ENCODE measurements at places on chromosomes 12 and 14.

GRCh38 chr14:101733211-101733610, 28.3 kb upstream of the PPP2R5C start:
- no peak for DNase-seq

GRCh38 chr12:112096667-112097066, 11.9 kb downstream of the NAA25 start:
- DNase-seq: no peak

DNA sequence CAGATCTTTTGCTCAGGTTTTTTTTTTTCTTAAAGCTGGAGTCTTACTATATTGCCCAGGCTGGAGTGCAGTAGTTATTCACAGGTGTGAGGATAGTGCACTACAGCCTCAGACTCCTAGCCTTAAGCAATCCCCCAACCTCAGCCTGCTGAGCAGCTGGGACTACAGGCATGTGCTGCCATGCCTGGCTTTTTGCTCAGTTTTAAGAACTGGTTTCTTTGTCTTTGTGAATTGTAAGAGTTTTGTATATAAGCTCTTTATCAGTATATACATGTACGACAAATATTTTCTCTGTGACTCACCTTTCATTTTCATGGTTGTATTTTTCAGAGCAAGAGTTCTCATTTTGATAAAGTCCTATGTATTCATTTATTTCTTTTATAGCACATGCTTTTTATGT, 33.3 kb upstream of the C2CD5 start:
- DNase-seq: no peak

- DNase-seq: no peak
Observed at GRCh38 chr14:63182968-63183367, 21.3 kb upstream of the RHOJ start.

DNA sequence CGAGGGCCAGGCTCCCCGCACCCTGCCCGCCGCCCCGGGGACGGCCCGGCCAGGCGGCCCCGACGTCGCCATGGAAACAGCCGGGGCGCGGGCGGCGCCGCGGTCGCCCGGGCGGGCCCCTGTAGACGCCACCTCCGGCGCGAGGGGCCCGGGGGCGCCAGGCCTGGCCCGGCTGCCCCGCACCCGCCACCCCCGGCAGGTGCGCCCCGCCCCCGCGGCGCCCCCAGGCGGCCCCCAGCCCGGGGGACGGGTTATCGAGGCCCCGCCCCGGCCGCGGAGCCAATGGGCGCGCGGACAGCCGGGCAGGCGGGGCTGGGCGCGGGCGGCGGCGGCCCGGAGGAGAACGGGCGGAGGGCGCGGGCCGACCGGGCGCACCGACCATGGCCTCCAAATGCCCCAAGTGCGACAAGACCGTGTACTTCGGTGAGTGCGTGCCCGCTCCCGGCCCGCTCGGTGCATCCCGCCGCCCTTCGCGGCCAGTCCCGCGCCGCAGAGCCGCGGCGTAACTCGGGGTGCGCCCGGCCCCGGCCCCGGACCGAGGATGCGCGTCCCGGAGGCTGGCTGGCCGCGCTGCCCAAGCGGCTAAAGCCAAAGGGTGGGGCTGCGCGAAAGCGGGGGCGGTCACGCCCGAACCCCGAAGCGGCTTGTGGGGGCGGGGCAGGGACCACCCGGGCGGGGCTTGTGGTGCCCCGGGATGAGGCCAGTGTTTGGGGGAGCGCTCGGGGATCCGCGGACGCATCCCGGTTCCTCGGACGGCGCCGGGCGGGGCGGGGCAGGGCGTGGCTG, at the start of gene CRIP2:
Gene CRIP2 (plus strand): TSS at position 339 of the 786 bp plus-strand sequence. CDS start 42 bp downstream, at position 381.
- peak; percentile 91 for DNase-seq

DNA sequence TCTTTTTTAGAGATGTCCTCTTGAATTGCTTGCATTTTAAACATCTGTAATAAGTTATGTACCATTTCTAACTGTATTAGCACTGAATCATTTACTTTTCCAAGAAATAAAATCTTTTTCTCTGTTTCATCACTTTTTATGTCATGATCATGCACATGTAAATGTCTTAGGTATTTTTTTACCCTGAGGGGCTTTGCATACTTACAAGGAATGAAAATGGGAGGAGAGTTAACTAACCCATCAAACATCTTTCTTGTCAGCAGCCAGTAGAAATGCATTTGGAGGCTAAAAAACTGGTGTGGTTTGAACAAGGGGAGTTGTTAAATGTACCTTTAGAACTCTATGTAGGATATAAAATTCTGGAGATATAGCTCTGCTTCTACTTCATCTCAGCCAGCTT, 1080.3 kb downstream of the GALC start:
- DNase-seq: no peak

DNA sequence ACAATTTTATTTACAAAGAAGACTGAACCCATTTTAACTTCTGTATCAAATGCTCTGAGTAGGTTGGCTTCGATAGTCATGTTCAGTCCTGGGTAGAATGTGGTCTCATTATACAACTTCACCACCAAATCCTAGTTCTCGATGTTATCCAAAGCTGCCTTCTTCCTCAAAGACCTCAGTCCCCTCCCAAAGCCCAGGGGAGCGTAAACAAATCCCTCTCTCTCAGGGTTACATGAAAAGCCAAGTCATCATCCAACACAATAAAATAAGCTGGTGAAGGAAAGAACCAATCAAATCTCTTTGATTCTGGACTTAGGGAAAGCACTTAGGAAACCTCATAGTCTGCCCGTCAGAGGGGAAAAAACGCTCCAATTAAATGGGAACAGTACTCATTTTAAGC, 9.1 kb downstream of the PTCSC3 start:
- no peak for DNase-seq

GRCh38 chr12:102883204-102883799, 33.7 kb downstream of the PAH start:
- peak; percentile 71 for DNase-seq

GRCh38 chr14:30680036-30680435, 57.9 kb downstream of the SCFD1 start:
- no peak for DNase-seq

DNA sequence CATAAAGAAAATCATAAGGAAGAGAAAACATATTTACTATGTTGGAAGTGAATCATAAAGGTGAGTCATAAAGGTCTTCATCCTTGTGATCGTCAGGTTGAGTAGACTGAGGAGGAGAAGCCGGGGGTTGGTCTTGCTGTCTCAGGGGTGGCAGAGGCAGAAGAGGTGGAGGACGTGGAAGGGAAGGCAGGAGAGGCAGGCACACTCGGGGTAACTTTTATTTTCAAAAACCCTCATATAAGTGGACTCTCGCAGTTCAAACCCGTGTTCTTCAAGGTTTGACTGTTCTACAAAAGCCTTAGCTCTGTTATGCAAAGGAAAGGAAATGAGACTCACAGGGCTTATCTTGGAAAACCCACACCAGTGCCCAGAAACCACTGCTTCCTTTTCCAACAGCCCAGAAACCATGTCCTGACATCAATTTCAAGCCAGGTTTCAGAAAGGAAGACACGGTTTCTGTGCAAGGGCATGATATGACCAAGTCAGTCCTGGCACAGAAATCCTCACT, 14.0 kb downstream of the SMCO2 start:
- DNase-seq: no peak

GRCh38 chr14:73785834-73786635, 65.6 kb upstream of the PTGR2 start:
- peak; percentile 38 for DNase-seq

DNA sequence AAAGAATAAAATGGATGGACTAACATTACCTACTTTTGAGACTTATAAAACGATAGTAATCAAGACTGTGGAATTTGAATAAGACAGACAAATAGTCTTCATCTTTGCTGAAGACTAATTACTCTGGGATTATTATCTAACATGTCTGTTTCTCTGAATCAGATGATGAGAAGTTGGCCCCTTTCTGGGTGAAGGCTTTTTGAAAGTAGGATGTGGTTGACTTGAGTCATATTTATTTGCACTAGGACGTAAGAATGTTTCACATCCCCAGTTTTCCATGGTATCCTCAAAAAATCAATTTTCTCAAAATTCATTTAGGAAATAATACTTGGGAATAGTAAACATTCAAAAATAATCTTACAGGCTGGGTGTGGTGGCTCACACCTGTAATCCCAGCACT, 31.8 kb downstream of the PKP2 start:
- DNase-seq: no peak

- DNase-seq: no peak
Observed at GRCh38 chr12:117583677-117584225, 222.3 kb upstream of the NOS1 start.
